ENCODE measurements at places on chromosomes 12 and 14.

DNA sequence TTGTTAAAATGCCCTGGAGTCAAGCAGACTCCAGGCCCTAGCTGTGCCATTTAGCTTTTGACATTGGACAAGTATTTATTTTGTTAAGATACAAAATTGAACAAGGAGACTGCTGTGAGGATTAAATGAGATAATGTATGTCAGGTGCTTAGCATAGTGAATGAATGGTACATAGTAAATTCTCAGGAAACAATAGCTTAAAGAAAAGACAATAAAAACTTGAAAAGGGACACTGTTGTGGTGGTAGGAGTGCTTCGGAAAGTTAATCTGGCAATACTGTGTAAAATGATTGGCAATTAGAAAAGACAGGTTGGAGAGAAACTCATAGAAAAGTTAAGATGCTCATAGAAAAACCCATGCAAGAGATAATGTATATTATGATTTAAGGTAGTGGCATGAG is 19.7 kb downstream of the PALS1 start:
- no peak for DNase-seq

DNA sequence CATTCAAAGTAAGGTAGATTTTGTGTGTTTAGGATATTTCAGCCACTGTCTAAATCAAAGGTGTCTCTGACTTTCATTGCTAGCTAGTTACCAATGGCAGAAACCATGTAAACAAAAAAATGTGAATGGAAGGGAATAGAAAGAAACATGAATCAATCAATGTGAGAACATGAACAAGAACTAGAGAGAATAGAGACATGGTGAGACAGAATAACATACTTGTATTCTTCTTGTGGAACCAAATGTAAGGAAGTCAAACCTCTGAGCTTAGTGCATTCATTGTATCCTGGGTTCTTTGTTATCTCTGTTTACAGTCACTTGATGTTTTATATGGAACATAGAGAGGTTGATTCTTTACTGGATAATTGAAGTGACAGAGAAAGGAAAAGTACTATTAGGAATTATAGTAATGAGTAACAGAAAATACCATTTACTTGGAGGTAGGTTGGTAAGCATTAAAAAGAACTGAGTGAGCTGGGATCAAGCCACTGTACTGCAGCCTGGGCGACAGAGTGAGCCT is 2.6 kb upstream of the WNK1 start:
- DNase-seq, result no peak

- peak; percentile 78 for DNase-seq
Measured at GRCh38 chr12:71662849-71663560, 643 bp downstream of the ZFC3H1 start.

GRCh38 chr12:8692573-8692972 is 5.2 kb upstream of the RIMKLB start:
- no peak for DNase-seq

DNA sequence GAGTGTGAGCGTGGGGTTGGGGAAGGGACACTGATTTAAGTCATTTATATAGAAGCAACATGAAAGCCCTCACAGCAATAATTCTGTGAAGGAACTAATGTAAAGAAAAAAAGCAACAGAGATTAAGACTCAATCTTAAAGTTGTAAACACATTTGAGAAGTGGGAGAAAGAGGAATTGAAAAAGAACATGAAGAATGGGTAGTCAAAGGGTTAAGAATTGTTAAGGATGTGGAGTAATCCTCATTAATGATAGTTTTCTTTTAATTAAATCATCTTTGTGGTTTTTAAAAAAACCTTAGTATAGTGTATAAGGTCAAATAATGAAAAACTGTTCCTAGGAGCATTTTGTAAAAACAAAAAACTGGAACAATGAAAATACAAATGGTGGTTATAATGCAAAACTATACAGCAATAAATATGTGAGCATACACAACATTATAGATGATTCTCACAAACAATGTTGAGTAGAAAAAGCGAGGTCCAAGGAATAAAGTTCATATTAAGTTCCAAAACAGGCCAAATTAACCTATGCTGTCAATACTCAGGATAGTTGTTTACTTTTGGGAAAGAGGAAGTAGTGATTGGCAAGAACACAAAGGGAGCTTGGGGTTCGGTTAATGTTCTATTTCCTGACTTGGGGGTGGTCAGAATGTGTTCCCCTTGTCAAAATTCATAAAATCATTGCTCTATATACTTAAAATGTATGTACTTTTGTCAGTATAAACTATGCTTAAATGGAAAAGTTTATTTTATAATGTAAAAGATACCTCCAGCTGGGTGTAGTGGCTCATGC is 120.4 kb upstream of the ATF7IP start:
- no peak for DNase-seq

DNA sequence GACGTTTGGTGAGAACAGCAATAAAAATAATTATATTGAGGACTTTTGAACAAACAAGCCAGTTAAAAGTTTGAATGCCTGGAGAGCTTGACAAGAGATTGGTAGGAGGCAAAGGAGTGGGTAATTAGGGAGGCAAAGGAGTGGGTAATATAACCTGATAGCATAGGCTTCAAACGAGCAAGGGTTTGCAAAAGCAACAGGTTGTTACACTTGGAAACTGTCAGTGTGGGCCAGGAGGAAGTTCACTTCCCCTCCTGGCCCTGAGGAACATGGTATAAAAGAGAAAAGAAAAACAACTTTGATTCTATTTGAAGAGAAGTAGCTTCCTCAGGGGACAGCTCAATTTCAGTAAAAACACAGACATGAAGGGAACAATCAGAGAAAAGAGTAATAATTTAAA is 121.7 kb downstream of the CCER1 start:
- DNase-seq, result no peak

- DNase-seq, result no peak
Measured at GRCh38 chr12:80716696-80717469, at the start of gene MYF5. MYF5 (plus strand) TSS chr12:80716912; CDS start chr12:80717064, 152 bp downstream.

- peak; percentile 40 for DNase-seq
Measured at GRCh38 chr12:123741937-123742572, 20.0 kb upstream of the DNAH10 start.

GRCh38 chr14:87097015-87097414 is 896.0 kb downstream of the GALC start:
- no peak for DNase-seq

- no peak for DNase-seq
Measured at GRCh38 chr14:65696801-65697200, 284.3 kb downstream of the FUT8 start.

DNA sequence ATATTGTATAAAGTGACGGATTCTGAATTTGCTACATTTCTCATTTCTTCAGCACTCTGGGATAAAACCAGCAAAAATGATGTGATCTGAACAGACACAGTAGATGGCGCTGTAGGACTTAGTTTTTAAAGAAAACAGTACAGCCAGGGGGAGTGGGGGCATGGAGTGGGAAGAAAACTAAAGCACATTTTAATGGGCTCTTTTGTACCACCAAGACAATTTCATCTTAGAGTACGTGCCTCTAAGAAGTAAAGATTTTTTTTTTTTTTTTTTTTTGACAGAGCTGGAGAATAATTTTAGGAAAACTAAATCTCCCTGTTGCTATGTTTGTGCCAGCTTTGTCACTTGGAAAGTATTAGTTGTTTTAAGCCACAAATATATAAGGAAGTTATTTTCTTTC is 124.4 kb downstream of the RAD51B start:
- peak; percentile 71 for DNase-seq

GRCh38 chr14:59582161-59582560 is 5.5 kb upstream of the CCDC175 start:
- DNase-seq, result no peak

DNA sequence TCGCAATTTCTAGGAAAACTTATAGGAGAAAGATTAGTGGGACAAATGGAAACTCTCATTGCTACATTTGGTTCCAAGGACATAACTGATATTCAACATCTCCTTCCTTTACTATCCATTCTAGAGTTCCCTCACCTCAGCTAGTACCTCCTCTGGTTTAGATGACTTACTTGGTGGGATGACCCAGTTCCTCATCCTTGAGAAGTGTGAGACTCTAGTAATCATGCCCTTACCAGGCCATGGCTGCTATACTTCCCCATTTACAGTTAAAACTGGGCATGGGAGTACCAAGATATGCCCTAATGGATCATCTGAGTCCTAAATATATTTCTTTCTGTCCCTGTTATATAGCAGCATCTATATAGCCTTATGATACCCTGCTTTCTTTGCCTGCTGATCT is 58.1 kb downstream of the IFT81 start:
- no peak for DNase-seq

GRCh38 chr12:128938886-128939285 is 85.6 kb downstream of the GLT1D1 start:
- DNase-seq, result no peak

GRCh38 chr14:37573356-37573755 is 21.7 kb downstream of the FOXA1 start:
- no peak for DNase-seq

- DNase-seq, result no peak
Measured at GRCh38 chr12:3125674-3126073, 48.5 kb downstream of the TSPAN9 start.

DNA sequence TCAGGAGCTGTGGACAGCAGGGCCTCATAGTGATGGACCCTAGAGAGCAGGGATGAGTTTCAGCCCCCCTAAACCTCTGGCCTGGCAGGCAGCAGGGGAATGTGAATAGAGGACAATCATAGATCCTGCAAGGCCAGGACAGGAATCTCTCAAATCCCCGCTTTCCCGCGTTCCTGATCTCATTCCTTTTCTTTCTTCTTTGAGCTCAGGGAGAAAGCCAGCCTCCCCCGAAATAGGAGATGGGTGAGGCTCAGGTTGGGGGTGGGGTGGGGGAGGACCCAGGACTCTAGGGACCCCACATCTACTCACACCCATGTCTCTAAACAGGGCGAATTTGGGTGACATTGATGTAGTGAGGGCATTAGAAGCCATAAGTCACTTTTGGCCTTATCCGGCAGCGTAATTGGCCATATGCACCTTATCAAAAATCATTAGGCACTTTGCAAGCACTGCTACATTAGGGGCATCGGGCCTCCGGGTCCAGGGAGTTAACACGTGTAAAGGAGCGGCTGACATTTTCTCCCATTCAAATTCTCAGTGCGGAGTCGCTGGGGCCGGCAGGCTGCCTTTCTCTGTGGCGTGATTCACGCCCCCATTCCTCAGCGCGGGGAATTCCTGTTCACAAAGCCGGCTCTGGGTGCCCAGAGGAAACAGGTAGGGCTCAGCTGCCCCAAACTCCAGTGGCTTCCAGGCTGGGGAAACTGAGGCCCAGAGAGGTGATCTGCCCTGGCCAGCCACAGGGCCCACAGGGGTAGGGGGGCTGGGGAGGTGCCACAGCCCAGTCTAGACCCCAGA is 1.5 kb downstream of the LHX5 start:
- DNase-seq, result no peak

DNA sequence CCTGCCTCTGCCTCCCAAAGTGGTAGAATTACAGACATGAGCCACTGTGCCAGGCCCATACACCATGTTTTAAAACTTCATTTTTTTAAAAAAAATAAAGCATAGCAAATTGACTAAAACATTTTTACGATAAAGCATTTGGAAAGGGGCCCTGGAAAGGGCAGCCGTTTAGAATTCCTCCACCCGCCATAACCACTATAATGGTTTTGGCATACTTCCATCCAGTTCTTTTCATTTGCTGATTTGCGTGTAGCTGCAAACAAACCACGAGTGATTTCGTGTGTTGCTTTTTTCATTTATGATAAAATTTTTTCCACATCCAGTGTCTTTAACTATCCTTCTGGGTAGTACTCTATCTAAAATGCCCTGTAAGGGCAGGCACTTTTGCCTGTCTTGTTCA is 91.8 kb upstream of the RIN3 start:
- DNase-seq, result no peak

- DNase-seq, result no peak
Measured at GRCh38 chr12:85390266-85390665, 110.2 kb downstream of the ALX1 start.

GRCh38 chr12:4960547-4960946 is 50.8 kb downstream of the KCNA1 start:
- DNase-seq, result no peak

DNA sequence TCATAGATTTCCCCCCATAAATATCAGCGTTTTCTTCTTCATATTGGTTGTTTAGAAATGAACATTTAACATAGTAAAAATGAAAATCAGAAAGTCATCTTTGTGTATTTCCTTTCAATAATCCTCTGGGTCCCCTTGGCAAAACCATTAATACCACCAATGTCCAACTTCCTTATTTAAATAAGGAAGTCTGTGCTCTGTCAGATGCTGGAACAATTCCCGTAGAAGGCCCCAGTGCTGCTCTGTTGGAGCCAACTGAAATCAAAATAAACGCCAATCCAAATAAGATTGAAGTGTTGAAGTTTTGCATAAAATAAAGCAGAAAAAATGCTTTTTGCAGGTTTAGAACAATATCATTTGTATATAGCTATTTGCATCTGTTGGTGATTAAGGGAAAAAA is 93.1 kb downstream of the PPM1H start:
- DNase-seq, result no peak

GRCh38 chr14:33356181-33356580 is 417.5 kb downstream of the NPAS3 start:
- DNase-seq, result no peak

DNA sequence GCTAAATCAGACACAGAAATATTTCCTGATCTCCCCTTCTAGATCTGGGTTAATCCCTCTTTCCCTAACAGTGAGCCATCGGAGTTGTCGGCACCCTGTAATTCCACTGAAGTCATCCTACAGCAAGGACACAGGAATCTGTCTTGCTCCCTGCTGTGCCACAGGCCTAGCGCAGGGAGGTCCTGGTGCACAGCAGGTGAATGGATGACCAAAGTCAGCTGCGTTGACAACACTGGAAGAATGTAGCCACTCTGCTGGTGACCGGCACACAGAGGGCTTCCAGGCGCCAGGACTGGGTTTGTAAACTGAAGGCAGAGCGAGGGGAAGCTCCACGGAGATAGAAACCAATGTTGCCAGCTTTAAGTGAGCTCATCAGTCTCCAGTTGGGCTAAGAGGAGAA is 23.6 kb downstream of the TMEM229B start:
- DNase-seq, result no peak

DNA sequence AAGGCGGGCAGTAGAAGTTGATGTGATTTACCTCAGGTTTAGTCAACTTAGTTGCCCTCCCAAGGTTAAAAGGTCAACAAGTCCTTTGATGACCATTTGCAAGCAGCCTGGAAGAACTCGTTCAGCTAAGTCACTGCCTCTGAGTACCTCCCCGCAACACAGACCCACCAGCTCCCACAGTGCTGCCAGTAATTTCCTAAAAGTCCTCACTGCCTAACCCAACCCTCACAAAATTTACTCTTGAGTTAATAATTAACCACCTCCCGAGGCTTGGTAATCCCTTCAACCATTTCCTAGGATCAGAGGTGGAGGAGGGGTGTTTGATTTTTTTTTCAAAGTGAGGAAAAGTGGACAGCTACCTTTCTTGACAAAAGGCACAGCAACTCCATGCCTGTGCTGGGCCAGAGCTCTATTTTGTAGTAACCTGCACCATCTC is 55.8 kb downstream of the MAP3K9 start:
- DNase-seq, result no peak
